ENCODE measurements at places on chromosomes 11 and 22.

GRCh38 chr22:32615874-32616564 is 141.4 kb downstream of the FBXO7 start:
- no peak for DNase-seq

GRCh38 chr11:134562941-134563471 is 151.0 kb upstream of the B3GAT1 start:
- no peak for DNase-seq

DNA sequence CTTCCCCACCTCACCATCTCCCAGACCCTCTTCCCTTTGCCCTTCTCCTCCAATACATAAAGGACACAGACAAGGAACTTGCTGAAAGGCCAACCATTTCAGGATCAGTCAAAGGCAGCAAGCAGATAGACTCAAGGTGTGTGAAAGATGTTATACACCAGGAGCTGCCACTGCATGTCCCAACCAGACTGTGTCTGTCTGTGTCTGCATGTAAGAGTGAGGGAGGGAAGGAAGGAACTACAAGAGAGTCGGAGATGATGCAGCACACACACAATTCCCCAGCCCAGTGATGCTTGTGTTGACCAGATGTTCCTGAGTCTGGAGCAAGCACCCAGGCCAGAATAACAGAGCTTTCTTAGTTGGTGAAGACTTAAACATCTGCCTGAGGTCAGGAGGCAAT is 58.2 kb downstream of the TIMP3 start:
- DNase-seq = no peak

- no peak for DNase-seq
Observed at GRCh38 chr22:40469181-40469580, 98.8 kb downstream of the SGSM3 start.

GRCh38 chr11:41246399-41246745 is 213.1 kb downstream of the LRRC4C start:
- DNase-seq = no peak

GRCh38 chr22:28906312-28906711 is 22.9 kb downstream of the ZNRF3 start:
- no peak for DNase-seq
